ENCODE measurements at places on chromosomes 12 and 14.

GRCh38 chr12:109529691-109530640 lies 43.3 kb downstream of the MMAB start:
- no peak for DNase-seq

DNA sequence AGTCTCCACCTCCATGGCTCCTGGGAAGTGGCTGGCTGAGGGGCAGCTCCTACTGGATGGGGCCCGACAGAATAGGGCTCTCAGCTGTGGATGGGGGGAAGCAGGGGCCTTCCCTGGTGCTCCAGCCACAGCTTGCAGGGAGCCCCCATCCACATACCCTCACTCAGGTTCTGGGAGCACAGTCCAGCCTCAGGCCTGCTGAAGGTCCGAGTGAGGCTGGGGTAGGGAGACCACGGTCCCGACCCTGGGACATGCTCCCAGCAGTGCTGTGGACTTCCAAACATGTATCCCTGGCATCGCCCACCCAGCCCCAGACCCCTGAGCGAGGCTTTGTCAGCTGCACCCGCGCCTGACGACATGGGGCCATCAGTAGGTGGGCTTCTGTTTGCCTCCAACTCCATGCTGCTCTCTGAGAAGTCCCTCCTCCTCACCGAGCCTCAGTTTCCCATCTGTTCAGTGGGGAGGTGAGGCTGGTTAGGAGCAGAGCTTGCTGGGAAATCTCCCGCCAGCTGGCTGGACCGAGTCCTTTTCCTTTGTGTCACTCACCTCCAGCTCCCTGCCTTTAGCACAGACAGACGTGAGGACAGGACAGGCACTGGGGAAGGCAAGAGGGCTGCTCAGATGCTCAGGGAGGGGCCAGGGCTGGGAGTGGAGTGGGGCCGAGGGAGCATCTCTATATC lies 9.1 kb upstream of the ATG101 start:
- no peak for DNase-seq

GRCh38 chr12:30484658-30485057 lies 211.0 kb downstream of the IPO8 start:
- DNase-seq, result no peak

- no peak for DNase-seq
Observed at GRCh38 chr14:49134940-49135339, 451.2 kb downstream of the RPS29 start.

DNA sequence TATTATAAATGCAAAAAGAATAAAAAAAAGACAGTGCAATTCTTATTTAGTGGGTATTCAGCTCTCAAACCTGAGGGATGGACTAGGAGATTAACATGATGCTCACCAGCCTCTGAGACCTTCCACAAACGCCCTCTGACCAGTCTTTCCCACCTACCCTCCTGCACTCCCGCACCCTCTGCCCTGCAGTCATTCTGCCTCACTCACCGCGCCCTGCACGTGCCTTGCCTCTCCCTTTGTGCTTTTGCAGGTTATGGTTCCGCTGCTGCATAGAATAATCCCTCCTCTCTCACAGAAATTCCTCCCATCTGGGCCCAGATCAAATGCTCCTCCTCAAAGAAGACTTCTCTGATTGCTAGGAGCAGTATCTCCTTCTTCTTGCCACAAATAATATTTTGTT lies 28.5 kb upstream of the TMCC3 start:
- peak; percentile 62 for DNase-seq

DNA sequence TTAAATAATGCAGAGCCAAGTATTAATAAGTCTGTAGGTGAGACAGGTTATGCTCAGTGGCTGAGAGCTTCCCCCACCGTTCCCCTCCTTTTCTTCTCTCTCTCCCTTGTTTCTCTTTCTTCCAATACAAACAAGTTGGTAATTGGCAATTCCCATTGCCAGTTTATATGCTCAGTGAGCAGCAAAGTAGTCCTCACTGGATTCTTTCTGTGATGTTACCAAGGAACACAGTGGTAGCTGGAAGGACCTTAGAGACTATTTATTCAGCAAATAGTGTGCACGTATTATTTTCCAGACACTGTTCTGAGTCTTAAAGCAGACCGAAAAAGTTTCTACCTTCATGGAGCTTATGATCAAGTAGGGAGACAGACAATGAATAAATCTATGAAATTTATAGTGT lies 344.4 kb downstream of the FUT8 start:
- DNase-seq, result no peak

GRCh38 chr12:29616664-29617406 lies 119.3 kb upstream of the OVCH1 start:
- no peak for DNase-seq

- no peak for DNase-seq
Observed at GRCh38 chr12:42010257-42010656, 134.4 kb downstream of the GXYLT1 start.

DNA sequence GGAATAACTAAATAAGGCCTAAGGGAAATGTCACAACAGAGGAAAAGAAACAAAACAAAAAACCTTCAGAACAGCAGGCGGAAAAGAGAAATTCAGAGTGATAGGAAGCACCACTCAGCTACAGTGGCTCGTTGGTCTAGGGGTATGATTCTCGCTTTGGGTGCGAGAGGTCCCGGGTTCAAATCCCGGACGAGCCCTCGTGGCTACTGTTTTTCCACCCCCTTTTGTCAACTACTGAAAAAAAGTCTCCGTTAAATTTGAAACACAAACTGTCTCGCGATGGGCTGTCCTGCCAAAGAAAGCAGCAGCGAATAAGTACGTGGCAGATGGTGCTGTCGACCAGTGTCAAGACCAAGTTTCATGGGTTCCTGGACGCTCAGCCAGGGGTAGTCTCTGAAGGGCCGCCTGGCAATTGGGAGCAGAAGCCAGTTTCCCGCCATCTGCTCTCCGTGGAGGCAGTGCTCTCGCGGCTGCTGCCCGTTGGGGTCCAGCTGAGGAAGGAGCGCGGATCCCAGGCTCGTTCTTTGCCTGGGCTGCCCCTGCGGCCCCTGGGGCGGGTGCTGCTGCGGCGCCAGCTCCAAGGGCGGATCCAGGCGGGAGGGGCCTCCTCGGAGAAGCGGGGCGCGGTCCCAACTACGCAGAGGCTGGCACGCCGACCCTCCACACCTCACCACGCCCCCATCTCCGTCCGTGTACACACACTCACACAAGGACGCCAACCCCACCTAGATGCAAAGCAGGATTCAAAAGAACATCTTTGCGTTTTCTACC lies at the start of gene RNASE4:
Gene RNASE4, plus strand, starts transcription at position 670 of the 771 bp plus-strand sequence. CDS start 14,812 bp downstream, outside the sequence.
- peak; percentile 87 for DNase-seq

- no peak for DNase-seq
Observed at GRCh38 chr14:63405715-63406114, 87.0 kb upstream of the GPHB5 start.

DNA sequence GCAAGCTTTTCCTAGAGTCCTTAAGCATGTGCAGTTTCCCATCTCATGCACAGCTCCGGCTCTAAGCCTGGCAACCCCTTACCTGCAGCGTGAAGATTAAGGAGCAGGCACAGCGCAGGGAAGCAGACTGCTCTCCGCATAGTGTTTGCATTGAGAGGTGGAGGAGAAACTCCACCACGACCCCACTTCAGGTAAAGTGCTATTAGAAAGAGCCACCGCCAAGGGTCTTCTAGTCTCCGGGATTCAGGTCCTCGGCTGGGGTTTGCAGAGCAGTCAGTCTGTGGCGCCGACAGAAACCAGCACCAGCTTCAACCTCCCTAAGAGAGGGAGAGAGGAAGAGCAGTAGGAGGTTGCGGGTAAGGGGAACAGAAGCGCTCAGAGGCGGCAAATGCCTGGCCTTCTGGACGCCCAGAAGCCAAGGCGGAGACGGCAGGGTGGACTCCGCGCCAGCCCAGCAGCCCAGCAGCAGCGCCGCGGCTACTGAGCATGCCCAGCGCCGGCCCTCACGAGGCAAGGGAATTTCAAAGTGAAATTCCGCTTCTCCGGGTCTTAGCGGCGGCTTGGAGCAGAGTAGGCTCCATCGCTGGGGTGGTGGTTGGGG lies at the start of gene PTPRR:
Gene PTPRR, minus strand, starts transcription at position 488 of the 601 bp plus-strand sequence. Its CDS starts 348 bp downstream, at position 140.
- peak; percentile 7 for DNase-seq

- no peak for DNase-seq
Observed at GRCh38 chr12:105761075-105761474, 377.7 kb downstream of the NUAK1 start.

DNA sequence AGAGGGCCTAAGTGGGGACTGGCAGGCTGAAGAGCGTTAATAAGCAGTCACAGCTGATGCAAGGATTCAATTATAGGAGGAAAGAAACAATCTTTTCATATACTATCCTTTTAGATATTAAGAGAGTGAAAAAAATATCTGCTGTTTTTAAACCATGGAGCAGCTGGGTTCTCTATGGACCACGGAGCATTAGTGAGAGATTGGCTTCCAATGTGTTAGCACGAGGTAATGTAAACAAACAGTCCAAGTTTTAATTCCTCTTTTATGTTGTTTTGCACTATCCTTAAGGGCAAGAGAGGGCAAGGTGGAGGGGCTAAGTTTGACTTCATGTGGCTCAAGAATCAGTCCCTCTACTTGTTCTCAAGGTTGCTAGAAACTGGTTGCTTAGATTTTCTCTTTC lies 30.9 kb downstream of the CDKN1B start:
- DNase-seq, result no peak

DNA sequence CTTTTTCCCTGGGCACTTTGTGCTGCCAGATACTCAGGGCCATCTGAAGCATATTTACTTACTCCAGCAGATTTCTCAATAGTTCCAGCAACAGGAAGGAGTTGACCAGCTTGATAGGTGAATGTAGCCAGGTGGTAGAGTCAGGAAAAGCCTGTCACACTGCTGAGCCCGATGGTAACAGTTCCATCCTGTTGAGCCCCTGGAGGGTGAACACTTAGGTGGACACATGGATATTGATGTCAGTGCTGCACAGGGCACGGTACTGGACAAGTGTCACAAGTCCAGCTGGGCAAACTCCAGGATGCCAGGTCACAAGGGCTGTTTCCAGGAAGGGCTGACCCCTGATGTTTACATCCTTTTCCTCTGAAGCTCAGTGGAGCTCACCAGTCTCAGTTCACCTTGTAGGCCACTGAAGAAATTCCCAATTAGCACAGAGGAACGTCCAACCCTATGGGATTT lies 2.3 kb upstream of the SMOC1 start:
- DNase-seq, result no peak

GRCh38 chr12:56839915-56840325 lies 76.8 kb downstream of the HSD17B6 start:
- peak; percentile 14 for DNase-seq

DNA sequence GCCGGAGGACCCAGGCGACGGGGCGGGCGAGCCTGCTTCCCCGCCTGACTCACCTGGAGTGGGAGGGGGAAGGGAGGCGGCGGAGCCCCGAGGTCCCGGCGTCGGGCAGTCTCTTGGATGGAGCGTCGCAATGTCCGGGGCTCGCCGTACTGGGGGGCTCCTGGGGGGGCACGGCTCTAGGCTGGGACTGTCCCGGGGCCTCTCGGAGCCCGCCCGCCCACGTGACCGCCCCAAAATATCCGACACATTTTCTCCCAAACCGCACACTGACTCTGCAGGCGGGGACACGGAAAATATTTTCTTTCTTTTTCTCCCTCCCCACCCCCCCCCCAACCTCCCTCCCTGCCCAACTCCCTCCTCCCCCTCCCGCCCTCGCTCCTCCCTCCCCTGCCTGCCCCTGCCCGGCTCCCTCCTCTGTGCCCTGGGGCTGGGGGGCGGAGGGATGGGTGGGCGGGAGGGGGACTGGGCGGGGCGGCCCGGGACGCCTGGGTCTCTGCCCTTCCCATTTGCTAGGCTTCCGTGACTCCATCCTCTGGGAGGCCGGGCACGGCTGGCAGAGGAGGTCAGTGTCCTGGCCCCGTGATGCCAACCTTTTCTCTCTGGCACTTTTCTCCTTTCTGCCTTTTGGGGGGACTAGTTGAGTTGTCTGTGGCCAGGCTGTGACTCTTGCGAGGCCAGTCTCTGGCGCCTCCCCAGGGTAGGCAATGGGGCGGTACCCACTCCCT lies at the start of gene RARG:
Gene RARG, minus strand, starts transcription at position 289 of the 725 bp plus-strand sequence. CDS start 4,664 bp downstream, outside the sequence.
- DNase-seq, result no peak

GRCh38 chr14:99946652-99947489 lies 118.4 kb upstream of the EVL start:
- peak; percentile 51 for DNase-seq

- DNase-seq, result no peak
Observed at GRCh38 chr12:33111850-33112249, 215.3 kb upstream of the PKP2 start.

- peak; percentile 35 for DNase-seq
Observed at GRCh38 chr14:67636361-67636919, 16.7 kb downstream of the ARG2 start.

- no peak for DNase-seq
Observed at GRCh38 chr12:132710043-132710404, 618 bp upstream of the PGAM5 start.

DNA sequence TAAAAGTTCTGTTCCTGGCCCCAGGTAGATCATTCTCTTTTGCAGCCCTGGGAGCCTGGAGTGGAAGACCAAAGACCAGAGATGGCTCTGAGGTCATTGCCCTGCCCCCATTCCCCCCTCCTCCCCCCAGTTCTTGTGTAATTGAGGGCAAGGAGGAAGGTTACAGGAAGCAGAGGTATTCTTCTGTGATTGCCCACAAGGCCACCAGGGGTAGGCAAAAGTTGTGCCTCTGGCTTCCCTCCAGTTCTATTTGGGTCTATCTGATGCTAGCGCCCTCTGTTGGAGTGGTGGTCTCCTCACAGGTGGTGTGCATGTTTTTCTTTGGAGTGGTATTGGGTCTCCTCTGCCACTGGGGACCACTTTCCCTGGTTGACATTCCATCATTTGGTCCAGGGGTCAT lies 41.2 kb upstream of the CRY1 start:
- DNase-seq, result no peak

DNA sequence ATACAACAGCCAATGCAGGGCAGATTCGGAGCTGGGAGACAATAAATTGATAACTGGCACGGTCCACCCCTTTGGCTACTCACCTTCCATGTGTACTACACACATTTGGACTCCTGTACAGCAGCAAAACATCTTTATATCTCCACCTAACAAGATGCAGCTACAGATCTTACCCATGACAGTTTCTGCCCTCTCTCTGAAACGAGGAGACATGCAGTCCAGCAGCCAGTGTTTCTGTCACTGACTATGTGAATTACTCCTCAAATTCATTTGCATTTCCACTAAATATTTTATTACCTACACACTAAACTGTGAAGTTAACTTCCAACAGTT lies 58.7 kb upstream of the BEGAIN start:
- no peak for DNase-seq

- DNase-seq, result peak; percentile 81
Observed at GRCh38 chr12:10363914-10364814, 25.7 kb downstream of the KLRK1 start.

GRCh38 chr12:12725956-12726554 lies 8.9 kb downstream of the CDKN1B start:
- DNase-seq, result no peak

- peak; percentile 16 for DNase-seq
Observed at GRCh38 chr12:106722837-106723236, 51.6 kb upstream of the RIC8B start.

- no peak for DNase-seq
Observed at GRCh38 chr12:4293299-4293965, 19.9 kb downstream of the CCND2 start.

- no peak for DNase-seq
Observed at GRCh38 chr12:93106910-93107309, 177.8 kb upstream of the EEA1 start.
